NCI-H510A treated with DMSO at 0.1 percent for 48 hours (cell line): ENCODE measurements at places on chromosomes 16 and 17.

DNA sequence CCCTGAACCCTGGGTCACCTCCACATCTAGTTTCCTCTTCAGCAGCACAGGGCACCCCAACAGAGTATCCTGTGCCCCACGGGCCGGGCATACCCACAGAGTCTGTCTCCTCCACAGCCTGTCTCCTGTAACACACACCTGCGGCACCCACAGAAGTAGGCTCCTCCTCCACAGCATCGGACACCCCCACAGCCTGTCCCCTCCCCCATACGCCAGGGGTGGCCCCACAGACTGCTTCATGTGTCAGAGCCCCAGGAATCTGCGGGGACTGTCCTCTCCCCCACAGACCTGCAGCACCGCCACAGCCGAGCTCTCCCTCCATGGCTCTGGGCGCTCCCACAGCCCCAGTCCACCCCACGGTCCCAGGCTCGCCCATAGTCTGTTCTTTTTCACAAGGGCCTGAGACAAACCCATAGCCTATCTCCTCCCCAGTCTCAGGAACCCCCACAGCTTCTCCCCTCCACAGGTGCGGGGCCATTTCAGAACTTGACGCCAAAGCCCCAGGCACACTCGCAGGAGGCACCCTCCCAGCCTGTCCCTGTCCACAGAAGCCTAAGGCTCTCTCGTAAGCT, 1.4 kb downstream of the KIAA0753 start:
- DNase-seq, result no peak

DNA sequence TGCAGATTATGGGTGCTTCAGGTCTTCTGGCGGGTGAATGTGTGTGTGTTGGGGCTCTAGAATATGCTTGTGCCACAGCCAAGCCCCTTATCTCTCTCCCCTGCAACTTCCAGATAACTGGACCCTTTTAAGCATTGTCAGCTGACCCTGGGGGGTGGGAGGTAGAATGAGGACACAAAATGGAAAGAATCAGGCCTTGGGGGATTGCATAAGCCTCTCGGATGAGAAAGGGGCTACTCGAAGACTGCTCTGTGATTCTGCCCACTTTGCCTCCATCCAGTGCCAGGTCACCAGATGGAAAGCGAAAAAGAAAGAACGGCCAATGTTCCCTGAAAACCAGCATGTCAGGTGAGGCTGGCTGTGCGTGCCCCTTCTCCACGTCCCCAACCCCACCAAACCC, 13.8 kb downstream of the THRA start:
- no peak for DNase-seq

DNA sequence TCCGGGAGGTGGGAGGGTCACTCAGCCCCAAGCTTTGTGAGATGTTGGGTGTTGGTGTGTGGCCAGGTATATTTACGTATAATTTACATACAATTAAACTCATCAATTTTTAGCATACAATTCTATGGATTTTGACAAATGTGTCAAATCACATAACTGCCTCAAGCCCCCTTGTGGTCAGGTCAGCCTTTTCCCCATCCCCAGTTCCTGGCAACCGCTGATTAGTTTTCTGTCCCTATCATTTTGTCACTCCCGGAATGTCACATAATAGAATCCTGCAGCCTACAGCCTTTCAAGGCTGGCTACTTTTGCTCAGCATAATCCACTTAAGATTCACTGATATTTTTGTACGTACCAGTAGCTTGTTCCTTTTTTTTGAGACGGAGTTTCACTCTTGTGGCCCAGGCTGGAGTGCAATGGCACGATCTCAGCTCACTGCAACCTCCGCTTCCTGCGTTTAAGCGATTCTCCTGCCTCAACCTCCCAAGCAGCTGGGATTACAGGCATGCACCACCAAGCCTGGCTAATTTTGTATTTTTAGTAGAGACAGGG, 19.3 kb upstream of the RAI1 start:
- no peak for DNase-seq

- DNase-seq, result peak; percentile 51
Observed at GRCh38 chr16:67441271-67441753, 10.4 kb downstream of the HSD11B2 start.

DNA sequence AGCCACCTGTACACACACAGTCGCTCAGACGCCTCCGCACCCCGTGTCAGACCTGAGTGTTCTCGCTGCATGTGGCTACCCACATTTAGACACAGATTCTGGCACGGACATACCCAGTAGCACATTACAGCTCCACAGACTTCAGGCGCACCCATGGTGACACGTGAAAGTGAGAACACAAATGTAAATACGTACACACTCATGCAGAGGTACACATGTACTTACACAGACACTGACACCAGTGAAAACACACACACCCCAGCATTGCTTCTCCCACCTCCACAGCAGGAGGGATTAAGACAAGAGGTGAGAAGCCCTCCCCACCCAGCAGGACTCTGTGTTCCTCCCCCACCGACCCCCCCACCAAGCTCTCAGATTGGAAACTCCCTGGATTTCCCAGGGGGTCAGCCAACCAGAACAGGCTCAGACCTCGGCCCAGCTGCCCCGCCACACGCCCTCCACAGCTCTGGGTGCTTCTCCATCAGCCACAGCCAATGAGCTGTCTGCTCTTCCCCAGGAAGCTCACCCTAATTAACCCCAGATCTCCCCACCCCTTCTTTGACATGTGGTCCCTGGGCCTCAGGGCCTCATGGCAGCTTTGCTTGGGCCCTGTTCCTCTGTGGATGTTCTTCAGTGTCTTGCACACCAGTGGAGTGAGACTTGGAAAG, 5.3 kb upstream of the FOXN1 start:
- DNase-seq, result no peak
